ENCODE measurements at places on chromosomes 16 and 17.
A peak's percentile ranks its signal among the peaks of the same experiment; 100 is the strongest.

- no peak for DNase-seq
Measured at GRCh38 chr17:2192367-2193057, 111.1 kb downstream of the SMG6 start.

- no peak for DNase-seq
Measured at GRCh38 chr16:19396555-19397011, 21.1 kb upstream of the TMC5 start.

DNA sequence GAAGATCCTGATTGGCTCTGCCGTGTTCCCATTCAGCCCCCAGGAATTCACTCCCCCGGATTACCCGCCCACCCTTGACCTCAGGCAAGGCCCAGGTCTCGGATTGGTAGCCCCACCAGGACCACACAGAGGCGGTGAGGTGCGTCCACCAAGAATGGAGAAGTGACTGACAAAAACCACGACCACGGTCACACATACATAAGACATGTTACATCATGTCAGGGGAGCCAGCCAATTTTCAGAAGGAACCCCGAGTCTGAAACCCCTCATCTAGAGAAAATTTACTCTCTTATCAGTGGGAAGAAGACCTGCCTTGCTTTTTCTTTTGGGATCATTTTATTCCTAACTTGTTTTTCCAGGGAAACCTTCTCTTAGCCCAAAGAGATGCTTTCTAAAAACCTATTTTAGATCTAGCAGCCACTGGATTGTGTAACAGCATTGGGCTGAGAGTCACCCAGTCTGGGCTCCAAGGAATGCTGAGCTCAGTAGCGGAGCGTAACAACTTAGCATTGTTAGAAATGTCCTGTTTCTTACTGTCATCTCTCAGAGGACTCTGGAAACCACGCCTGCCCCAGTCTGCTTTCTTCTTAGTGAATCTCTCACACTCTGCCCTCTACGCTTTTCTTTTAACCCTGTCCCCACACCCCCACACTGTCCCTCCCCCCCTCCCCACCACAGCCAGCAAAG is 164.1 kb downstream of the CMIP start:
- DNase-seq = no peak

DNA sequence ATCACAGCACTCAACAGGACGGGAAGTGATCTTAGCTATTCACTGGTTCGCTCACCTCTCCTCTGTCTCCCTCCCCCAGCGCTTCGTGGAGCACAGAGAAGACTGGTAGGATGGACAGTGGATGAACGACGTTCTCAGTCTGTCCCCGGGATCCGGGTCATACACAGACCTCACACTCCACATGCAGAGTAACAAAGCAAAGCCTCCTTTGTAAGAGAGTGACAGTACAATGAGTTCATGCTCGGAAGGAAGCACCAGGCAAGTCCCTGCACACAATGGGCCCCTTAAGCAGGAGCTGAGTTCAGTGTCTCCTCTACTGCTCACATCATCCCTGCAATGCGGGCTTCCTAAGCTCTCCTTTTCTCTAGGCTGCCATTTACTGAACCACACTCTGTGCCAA is 356.9 kb downstream of the C16orf95 start:
- DNase-seq = no peak

- no peak for DNase-seq
Measured at GRCh38 chr17:12627177-12627629, 38.5 kb upstream of the MYOCD start.

DNA sequence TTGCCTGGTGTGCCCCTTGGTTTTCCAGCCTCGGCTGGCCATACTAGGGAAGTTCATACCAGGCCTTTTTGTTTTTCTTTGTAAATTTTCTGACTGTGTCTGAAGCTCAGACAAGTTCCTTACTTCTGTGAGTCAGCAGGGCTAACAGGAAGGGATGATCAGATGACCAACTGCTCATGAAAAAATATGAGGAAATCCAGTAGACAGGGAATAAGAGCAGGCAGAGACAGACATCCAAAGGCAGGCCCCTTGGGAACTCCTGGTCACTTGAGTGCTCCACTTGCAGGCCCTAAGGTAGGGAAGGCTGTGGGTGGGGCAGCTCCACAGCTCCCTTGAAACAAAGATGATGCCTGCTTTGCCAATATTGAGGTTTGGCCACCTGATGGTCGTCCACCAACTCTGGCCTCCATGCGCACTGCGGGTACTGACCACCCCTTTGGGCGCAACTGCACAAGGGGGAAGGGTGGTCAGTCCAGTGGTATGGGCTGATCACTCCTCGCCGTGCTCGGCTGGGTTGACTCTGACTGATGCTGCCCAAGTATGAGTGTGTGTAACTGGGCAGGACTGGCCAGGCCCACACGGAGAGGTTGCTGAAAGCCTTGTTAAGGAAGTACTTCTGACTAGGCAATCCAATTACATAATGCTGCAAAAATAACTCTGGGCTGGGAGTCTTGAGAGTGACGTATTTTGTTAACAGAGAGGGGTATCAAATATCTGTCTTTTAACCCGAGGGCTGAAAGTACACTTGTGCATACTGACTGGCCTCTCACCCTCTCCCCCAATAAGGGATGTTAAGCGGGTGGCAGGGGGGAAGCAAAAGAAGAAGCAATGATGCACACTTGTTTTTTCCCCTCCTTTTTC is 20.8 kb upstream of the ZFHX3 start:
- DNase-seq = peak; percentile 64

- no peak for DNase-seq
Measured at GRCh38 chr17:61556224-61557188, 34.5 kb downstream of the NACA2 start.

DNA sequence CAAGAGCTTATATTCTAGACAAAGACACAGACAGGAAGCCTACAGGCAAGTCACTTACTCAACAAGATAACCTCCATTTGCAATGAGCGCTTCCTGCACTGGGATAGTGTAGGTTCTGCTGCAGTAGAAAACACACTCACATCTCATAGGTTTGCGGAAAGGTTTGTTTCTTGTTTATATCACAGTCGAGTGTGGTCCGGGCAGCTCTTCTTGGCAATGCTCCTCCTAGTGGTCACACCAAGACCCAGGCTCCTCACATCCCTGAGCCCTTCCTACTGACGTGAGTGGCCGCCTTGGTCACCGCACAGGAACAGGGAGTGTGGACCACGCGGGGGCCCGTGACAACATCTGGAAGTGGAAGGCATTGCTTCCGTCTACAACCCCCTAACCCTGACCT is 48.0 kb upstream of the RBFOX3 start:
- peak; percentile 87 for DNase-seq

- peak; percentile 43 for DNase-seq
Measured at GRCh38 chr17:77217123-77217522, 76.4 kb downstream of the SEC14L1 start.

DNA sequence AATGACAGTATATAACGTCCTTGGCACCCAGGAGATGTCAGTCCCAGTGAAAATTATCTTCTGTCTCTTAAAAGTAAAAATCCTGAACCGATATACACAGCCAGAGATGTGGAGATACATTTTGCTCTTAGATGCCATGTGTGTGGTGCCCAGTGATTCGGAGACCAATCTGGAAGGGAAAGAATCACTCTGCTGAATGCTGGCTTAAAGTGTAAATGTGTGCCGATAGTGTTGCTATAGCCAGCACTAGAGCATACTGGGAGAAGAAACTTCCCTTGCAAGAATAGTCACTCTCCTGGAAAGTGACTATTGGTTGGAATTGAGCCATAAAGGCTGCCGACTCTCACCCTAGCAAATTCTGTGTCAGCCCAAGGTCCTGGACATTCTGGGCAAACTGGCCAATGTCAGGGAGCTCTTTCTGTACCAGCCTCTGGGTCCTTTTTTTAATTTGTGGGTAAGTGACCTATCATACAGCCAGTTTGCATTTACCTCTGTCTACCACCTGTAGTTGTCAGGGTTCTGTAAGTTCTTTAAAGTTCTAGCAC is 44.2 kb upstream of the HNF1B start:
- no peak for DNase-seq

DNA sequence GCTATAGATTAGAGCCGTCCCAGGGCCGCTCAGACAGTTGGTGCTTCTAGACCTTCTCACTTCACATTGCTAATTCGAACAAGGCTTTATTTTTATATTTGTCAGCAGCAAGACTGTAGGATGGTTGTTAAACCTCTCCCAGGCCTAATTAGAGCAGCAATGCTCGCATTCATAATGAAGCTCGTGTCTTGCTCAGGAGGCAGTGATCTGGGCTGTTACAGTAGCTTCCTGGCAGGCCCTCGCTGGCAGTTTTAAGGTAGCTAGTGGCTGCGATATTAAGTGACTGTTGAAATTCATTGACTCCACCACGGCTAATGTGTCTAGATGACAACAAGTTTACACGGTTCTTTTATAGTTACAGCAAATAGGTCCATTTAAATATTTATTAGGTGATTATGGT is 23.2 kb upstream of the ANKFN1 start:
- DNase-seq = no peak

DNA sequence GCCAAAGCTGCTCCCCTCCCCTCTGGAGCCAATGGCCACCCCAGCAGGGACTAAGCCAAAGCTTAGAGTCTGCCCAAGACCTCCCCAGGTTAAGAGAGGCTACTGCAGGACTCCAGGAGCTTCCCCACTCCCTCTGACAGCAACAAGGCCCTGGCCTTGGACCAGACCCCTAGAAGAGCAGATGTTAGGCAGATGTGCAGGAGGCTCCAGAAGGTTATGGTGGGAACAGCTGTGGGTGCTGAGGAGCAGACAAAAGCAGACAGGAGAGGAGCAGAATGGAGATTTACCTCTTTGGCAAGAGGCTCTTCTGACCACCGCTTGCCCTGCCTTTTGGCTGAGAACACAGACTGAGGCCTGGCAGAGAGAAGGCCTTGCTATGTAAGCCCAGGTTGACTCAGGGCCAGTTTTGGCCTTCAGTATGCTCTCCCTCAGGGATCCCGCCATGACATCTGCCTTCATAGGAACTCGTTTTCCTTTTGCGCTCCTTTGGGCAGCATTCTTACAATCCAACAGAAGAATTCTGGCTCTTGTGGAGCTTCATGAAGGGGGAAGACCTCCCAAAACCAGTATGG is 113.0 kb downstream of the RBFOX3 start:
- peak; percentile 88 for DNase-seq

DNA sequence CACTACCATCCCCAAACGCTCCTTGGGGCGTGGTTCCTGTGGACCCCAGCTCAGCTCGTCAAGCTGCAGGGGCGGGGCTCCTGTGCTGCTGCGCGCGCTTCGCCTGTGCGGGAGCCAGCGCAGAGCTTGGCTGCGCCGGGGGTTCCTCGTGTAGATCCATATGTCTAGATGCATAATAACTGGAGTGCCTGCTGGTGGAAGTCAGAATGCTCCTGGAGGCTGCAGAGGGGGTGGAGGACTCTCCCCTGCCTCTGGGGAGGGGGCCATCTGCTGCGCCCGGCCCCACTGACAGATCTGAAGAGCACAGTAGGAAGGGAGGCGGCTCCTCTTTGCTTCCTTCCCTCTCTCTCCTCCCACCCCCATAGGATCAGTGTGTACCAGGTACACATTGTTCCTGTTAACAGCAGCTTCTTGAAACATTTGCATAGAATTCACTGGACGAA is 4.6 kb downstream of the RASD1 start:
- no peak for DNase-seq

- DNase-seq = no peak
Measured at GRCh38 chr17:45681706-45682105, 102.4 kb upstream of the CRHR1 start.

- no peak for DNase-seq
Measured at GRCh38 chr16:75236232-75236631, 15.2 kb downstream of the BCAR1 start.

- no peak for DNase-seq
Measured at GRCh38 chr17:77450742-77451244, 310.0 kb downstream of the SEC14L1 start.

GRCh38 chr17:54235571-54235970 is 412.8 kb downstream of the KIF2B start:
- DNase-seq = no peak

DNA sequence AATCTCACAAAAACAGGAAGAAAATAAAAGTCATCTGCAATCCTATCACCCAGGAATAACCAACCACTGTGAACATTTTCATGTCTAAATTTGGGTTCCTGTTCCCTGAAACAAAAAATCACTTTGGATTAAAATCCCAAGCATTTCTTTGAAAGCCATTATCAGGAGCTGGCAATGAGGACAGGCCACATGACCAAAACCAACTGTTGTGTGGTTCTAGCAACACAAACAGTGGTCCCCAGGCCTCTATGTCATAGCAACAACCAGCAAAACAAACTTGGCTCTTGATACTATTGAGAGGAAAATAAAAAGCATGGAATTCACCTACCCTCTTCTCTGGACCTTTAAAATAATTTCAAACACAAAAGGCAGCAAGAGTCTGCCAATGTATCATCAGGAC is 252.5 kb downstream of the SLC39A11 start:
- no peak for DNase-seq

GRCh38 chr17:16910341-16910740 is 61.6 kb downstream of the TNFRSF13B start:
- DNase-seq = no peak

GRCh38 chr16:89143911-89144675 is 27.5 kb upstream of the CDH15 start:
- DNase-seq = no peak

GRCh38 chr17:77696721-77697460 is 261.6 kb upstream of the TNRC6C start:
- DNase-seq = peak; percentile 89

GRCh38 chr16:728890-729744 is 2.2 kb downstream of the HAGHL start:
- no peak for DNase-seq

DNA sequence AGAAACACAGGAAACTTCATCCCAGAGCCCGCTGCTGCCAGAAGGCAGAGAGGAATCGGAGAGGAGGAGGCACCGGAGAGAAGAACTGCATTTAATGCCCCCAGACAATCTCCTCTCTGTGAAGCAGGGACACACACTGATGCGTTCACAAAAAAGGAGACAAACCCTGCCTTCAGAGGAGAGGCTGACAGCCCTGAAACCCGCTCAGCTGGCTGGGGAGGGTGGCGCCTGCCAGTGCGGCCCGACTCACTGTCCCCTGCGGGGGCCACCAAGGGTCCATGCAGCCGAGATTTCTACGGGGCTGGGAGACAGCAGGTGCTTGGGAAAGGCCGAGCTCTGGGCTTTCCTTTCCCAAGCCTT is 21.9 kb upstream of the CACNG1 start:
- DNase-seq = no peak

- DNase-seq = no peak
Measured at GRCh38 chr16:4780235-4780634, 7.9 kb downstream of the SEPTIN12 start.

- no peak for DNase-seq
Measured at GRCh38 chr16:31271621-31272190, 11.9 kb downstream of the ITGAM start.
